ENCODE measurements at places on chromosomes 3 and 15. TPM values are rescaled to one million over a fixed set of nuclear protein-coding genes. Genes with fewer than 3 reads are reported as not detected.
A peak's percentile ranks its signal among the peaks of the same experiment; 100 is the strongest.

DNA sequence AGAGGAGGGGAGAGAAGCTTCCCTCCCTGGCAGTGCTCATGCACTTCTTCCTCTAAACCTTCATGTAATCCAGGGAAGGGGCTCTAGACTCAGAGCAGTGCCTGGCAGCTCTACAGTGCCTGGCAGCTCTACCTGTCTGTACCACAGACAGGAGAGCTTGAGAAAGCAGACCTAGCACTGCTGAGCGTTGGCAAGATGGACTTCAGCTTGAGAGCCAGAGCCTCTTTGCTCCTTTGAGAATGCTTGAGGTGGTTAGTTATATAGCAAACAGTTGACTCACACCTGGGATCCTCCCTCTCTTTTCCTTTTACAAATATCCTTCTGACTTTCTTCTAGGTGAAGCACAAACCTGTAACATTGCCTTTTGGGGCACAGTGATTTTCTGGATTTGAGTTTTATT lies 20.9 kb downstream of the FBXO22 start:
- no peaks in the 10 kb centered on the region for H3K27me3 ChIP-seq
- DNase-seq: no peak

DNA sequence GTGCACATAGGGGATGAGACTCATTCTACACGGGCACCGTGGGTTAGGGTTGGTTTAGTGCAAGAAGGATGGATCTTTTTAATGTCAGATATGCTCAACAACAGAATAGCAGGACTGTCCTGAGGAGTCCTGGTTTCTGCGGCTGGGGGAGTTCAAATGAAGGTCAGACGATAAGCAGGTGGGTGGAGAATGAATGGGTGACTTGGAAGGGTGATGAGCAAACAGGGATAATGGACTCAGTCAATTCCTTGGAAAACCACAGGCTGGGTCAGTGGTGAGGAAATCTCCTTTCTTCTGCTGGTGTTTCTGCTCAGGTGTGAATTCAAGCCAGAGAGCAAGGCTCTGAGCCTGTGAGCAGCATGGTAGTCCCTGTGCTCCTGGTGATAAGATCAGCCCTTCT lies 59.9 kb downstream of the MESD start:
- no peaks in the 10 kb centered on the region for H3K4me1 ChIP-seq
- no peaks in the 10 kb centered on the region for H3K36me3 ChIP-seq
- H3K4me3 ChIP-seq: no peak overlapping the region

GRCh38 chr15:33985751-33986150 lies 17.5 kb downstream of the CHRM5 start:
- no peak overlapping the region for H3K4me3 ChIP-seq
- H3K27me3 ChIP-seq: no peaks in the 10 kb centered on the region
- DNase-seq: no peak

DNA sequence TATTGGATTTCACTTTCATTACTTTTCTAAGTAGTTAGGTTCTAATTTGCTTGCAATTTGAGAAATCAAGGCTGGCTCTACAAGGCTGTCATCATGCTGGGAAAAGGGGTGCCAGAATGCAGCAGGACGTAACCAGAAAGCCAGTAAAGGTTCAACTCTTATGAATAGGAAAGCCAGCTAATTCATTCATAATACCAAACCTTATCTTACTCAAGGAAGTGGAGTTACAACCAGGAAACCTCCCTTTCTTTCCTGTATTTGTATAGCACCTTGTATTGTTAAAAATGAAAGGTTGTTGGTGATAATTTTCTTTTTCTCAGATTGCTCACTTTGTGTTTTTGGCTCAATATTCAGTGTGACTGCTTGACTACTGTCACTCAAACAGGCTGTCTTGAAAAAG lies 109.4 kb downstream of the FILIP1L start:
- H3K36me3 ChIP-seq: no peaks in the 10 kb centered on the region
- no peak overlapping the region for H3K4me3 ChIP-seq
- no peaks in the 10 kb centered on the region for H3K4me1 ChIP-seq
- DNase-seq: no peak
- no peak overlapping the region for H3K27ac ChIP-seq

- no peaks in the 10 kb centered on the region for H3K36me3 ChIP-seq
- H3K4me3 ChIP-seq: no peak overlapping the region
- no peak overlapping the region for H3K27ac ChIP-seq
- no peaks in the 10 kb centered on the region for H3K4me1 ChIP-seq
- no peaks in the 10 kb centered on the region for H3K27me3 ChIP-seq
Observed at GRCh38 chr3:33579178-33579510, 138.9 kb downstream of the CLASP2 start.

GRCh38 chr3:97464035-97464434 lies 300.5 kb upstream of the ARL6 start:
- DNase-seq: no peak
- no peaks in the 10 kb centered on the region for H3K36me3 ChIP-seq
- no peaks in the 10 kb centered on the region for H3K27me3 ChIP-seq
- H3K27ac ChIP-seq: no peak overlapping the region

DNA sequence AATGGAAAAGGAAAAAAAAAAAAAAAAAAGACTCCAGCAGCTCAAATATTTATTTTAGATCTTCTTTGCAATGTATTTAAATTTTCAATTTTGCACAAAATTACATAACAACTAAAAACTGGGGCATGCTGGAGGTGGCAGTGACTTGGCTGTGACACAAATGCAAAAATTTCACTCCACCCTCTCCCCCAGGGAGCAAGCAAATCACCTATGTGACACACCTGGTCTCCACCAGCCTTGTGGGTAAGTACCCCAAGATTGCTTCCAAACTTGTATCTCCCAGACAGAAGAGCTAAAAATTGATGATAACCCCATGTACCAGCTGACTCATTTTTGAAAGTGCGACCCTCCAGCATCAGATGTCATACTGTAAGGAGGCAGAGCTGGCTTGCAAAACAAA lies 32.0 kb downstream of the UBE3A start:
- no peak for DNase-seq
- H3K27me3 ChIP-seq: no peaks in the 10 kb centered on the region
- H3K27ac ChIP-seq: no peak overlapping the region
- H3K4me1 ChIP-seq: peaks cover 15% of the 10 kb centered on the region
- H3K36me3 ChIP-seq: peaks cover 27% of the 10 kb centered on the region

GRCh38 chr3:150545419-150546225 lies 674 bp downstream of the SERP1 start:
- peak overlapping the region; percentile 99 for H3K27ac ChIP-seq
- peak overlapping the region; percentile 79 for H3K4me3 ChIP-seq
- H3K4me1 ChIP-seq: peaks cover 66% of the 10 kb centered on the region
- no peaks in the 10 kb centered on the region for H3K27me3 ChIP-seq

- H3K4me1 ChIP-seq: no peaks in the 10 kb centered on the region
- no peaks in the 10 kb centered on the region for H3K27me3 ChIP-seq
- no peak overlapping the region for H3K4me3 ChIP-seq
- no peaks in the 10 kb centered on the region for H3K36me3 ChIP-seq
Observed at GRCh38 chr3:138477801-138478200, 43.4 kb downstream of the ESYT3 start.

GRCh38 chr15:26866298-26867199 lies at the start of gene GABRA5:
Gene GABRA5, plus strand, starts transcription at chr15:26867062. Its CDS starts 2,187 bp downstream, at chr15:26869249.
- H3K36me3 ChIP-seq: no peaks in the 10 kb centered on the region
- no peak for DNase-seq
- H3K27me3 ChIP-seq: no peaks in the 10 kb centered on the region
- H3K4me3 ChIP-seq: no peak within 1 kb of the TSS

GRCh38 chr3:146650691-146651442 lies 45.7 kb upstream of the PLSCR5 start:
- no peak overlapping the region for H3K4me3 ChIP-seq
- H3K36me3 ChIP-seq: no peaks in the 10 kb centered on the region
- no peak overlapping the region for H3K27ac ChIP-seq
- no peaks in the 10 kb centered on the region for H3K27me3 ChIP-seq
- no peak for DNase-seq
- H3K4me1 ChIP-seq: no peaks in the 10 kb centered on the region

The ADGRG7 gene
- total RNA-seq: not detected

The RHCG gene
- total RNA-seq: not detected

The NR2F2 gene
- total RNA-seq: not detected

The ANKRD34C gene
- not detected for total RNA-seq

The CILP gene
- total RNA-seq: 0.42 TPM

The SCAANT1 gene
- total RNA-seq: not detected

The LDHAL6B gene
- total RNA-seq: not detected
